Coronary artery (tissue), 2 donors: ENCODE measurements at places on chromosomes 3 and 15.

DNA sequence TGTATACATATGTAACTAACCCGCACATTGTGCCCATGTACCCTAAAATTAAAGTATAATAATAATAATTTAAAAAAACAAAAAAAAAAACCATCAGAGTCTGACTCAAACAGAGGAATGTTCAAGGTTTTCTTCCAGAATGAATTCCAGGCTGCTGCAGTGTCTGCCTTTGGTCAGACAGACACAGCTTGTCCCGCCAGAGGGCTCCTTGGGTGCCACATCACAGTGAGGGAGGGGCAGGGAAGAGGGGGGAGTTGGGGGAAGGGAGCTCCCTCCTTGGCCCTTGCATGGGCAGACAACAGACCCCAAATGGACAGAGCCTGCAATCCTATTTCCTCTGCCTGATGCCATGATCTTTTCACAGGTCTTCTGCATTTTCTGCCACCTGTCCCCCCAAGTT lies 36.5 kb downstream of the ITGB5 start:
- DNase-seq, result no peak

DNA sequence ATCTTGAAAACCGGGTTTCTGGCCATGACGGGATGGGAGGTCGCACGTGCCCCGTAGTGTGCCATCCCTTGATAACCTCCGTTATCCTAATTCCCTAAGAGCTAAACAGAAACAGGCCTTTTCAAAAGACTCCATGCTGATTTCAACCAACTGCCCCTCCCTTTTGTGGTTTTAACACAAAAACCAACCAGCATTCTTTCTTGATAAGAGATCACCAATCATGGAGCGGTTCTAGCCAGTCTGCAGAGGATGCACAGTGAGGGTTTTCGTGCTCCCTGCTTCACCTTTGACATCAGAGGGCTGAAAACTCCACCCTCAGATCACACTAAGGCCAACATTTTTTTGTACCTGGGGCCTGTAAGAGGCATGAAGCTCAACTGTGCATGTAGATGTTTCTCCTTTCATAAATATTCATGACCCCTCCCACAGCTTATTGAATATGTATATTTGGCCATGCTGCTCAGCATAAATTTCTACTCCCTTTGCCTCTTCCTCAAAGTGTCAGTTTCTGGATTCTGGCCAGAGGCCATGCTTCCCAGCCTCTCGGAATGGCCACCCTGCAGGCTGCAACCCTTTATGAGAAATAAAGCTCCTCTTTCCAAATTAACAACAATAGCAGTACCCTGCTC lies 41.3 kb downstream of the FAM3D start:
- no peak for DNase-seq

DNA sequence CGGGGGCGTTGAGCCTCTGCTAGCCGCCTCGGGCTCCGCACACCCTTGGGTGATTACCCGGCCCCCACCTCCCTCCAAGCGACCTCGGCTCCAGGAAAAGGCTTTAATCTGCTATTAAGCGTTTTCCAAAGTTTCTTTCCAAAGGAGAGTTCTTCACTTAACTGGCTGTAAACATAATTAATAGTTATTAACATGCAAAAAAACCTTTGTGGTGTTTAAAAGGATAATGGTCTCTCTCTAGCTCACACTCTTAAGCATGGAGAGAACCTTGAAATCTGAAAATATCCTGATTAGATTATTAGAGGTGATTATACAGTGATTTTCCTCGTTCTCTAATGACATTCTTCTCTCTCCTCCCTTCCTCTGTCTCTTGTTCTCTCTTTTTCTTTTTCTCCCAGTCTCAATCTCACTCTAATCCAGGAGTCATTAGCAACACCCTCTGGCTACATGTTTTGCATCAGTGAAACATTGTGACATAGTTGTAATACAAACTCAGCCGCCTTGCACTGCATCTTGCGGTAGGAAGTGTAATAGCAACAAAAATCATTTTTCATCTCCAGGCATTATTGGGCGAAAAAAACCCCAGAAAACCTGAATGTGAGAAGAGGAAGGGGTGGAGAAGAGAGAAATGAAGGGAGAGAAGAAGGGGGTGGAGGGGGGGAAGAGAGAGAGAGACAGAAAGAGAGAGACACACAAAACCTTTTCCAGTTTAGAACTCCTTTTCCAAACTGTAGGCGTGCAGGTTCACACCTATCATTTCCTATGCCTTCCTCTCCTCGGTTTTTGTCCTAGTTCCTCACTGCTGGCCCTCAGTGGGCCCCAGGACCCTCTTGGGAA lies 24.4 kb downstream of the NR2F2 start:
- no peak for DNase-seq

- DNase-seq, result no peak
Observed at GRCh38 chr3:23189187-23189586, 13.9 kb upstream of the UBE2E2 start.

DNA sequence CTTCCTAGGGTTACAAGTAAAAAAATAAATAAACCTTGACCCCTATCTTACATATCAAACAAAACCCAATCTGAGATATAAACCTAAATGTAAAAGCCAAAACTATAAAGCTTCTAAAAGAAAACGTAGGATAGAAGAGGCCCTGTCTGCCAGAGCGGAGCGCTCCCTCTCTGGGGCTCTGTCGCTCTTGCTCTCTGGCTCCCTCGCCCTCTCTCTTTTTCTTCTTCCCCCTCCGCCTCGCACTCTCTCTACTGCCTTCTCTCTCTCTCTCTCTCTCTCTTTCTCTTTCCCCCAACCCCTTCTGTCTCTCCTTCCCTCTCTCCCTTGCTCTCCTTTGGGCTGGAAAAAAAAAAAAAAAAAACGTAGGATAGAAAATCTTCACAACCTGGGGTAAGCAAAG lies 21.6 kb downstream of the RYK start:
- no peak for DNase-seq

GRCh38 chr15:55863911-55864310 lies 121.0 kb upstream of the PRTG start:
- DNase-seq, result no peak
